GM23338 (cell line): ENCODE measurements at places on chromosomes 5 and 9.

- no peak for DNase-seq
These were observed 8.7 kb upstream of the AGPAT2 start for GRCh38 chr9:136695955-136696354.

- DNase-seq = no peak
These were observed 21.5 kb upstream of the SUSD3 start for GRCh38 chr9:93036887-93037475.

DNA sequence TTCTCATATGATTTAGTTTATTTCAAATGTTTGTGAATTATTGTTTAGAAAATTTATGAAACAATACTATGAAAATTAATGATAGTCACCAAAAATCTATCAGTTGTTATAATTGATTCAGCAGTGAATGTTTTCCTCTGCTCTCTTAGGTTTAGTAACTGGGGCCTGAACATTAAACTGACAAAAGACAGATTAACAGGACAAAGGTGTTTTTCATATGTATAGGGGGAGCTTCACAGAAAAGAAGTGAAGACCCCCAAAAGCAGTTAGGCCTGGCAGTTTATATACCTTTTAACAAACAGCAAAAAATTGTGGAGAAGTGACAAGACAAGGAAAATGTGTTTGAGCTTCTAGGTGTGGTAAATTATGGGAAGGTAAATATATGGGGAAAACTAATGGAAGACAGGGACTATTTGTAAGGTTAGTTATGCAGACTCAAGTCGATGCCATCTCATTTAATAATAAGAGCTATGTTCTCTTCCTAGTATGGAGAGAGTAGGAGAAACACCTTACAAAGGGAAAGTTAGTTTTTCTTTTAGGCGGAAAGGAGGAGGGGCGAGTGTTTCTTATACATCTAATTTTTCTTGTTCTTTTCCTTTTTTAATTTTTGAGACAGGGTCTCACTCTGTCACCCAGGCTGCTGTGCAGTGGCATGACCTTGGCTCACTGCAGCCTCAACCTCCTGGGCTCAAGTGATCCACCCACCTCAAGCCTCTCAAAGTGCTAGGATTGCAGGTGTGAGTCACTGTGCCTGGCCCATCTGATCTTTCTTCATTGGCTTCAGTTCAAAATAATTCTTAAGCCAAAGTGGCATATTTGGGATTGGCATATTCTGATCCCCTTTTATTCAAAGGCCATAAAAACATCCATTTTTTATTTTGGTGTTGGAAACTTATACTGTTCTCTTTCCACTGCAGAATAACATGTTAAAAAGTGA is 77.8 kb downstream of the C9orf153 start:
- DNase-seq = peak; percentile 55

- DNase-seq = no peak
These were observed 16.3 kb upstream of the NANS start for GRCh38 chr9:98040212-98040611.

DNA sequence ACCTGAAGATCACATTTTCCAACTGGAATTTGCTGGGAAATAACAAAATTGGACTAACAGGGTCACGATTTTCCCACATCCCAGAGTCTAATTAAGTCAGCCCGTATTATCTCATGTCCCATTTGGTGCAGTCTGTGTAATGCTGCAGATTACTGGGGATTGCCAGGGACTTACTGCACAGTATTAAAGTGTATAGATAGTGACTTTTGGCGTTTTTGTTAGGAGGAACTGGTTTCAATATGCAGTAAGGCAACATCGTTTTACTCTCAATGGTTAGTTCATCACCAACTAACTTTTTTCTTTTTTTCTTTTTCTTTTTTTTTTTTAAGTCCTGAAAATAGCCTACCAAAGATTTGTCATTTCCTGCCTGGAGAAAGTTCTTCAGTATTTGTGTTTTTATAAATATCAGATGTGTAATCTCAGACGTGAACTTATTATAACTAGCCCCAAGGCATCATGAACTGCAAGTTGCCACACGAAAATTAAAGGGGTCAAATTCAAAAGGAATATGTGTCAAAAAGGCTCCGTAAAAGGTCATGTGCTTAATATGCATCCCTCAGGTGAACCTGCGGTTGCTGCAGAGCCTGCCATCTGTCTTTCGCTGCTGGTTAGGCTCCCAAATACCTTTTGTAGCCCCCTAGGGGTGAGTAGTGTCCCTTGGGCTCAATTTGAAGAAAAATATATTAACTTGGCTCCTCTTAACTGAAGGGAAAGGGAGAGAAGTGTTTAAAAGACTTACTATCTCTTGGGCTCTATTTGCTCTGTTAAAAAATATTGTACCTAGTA is 176.7 kb upstream of the ADAMTSL1 start:
- DNase-seq = peak; percentile 86

- no peak for DNase-seq
These were observed 67.1 kb downstream of the ADAMTS12 start for GRCh38 chr5:33824516-33825195.
